ENCODE measurements at places on chromosomes 1 and 21.

DNA sequence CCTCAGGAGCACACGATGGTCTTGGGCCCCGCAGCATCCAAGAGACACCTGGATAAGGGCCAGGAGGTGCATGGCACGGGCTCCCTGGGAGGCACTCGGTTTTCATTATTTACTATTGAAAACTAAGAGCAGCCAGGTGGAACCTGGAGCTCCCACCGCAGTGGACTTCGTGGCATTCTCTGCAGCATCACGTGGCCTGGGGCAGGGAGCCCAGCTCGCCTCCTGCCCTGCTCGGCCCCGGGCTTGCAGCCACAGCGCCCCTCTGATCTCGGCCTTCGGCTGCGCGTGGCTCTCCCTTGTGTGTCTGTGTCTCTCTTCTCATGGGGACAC, 121.6 kb downstream of the SIK1 start:
- DNase-seq = no peak

- DNase-seq = no peak
Observed at GRCh38 chr1:151134396-151134795, 12.0 kb downstream of the SEMA6C start.

- no peak for DNase-seq
Observed at GRCh38 chr1:55225228-55225627, 10.1 kb upstream of the USP24 start.

DNA sequence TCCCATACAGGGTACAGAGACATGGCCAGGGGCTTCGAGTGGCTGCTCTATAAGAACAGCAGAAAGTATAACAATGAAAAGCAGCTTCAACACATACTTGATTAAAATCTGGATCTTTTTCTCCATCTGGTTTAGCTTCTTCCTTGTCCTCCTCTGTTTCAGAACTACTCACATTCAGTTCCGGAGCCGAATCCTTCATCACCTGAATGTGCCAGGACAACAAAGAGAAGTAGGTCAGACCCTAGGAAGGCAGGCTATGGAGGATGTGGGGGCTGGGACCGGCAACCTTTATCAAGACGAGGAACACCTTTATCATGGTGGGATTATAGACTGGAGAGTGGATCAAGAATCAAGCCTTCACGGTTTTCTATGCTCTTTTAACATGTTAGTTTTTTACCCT, 32.2 kb upstream of the RAP1GAP start:
- DNase-seq = no peak

- no peak for DNase-seq
Observed at GRCh38 chr21:42636520-42637266, 16.7 kb upstream of the PDE9A start.

DNA sequence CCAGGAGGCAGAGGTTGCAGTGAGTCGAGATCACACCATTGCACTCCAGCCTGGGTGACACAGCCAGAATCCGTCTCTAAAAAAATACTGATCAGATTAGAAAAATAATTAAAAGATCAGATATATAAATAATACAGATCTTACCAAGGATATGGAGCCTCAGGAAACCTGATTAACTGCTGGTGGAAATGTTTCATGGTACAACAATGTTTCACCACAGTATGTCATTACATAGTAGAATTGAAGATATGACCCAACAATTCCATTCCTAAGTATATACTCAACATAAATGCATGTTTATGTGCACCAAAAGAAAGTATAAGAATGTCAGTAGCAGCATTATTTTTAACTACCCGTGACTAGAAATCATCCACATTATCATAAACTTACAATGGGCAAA, 41.7 kb downstream of the CD53 start:
- no peak for DNase-seq

- no peak for DNase-seq
Observed at GRCh38 chr1:200985481-200985880, 38.0 kb downstream of the KIF21B start.

DNA sequence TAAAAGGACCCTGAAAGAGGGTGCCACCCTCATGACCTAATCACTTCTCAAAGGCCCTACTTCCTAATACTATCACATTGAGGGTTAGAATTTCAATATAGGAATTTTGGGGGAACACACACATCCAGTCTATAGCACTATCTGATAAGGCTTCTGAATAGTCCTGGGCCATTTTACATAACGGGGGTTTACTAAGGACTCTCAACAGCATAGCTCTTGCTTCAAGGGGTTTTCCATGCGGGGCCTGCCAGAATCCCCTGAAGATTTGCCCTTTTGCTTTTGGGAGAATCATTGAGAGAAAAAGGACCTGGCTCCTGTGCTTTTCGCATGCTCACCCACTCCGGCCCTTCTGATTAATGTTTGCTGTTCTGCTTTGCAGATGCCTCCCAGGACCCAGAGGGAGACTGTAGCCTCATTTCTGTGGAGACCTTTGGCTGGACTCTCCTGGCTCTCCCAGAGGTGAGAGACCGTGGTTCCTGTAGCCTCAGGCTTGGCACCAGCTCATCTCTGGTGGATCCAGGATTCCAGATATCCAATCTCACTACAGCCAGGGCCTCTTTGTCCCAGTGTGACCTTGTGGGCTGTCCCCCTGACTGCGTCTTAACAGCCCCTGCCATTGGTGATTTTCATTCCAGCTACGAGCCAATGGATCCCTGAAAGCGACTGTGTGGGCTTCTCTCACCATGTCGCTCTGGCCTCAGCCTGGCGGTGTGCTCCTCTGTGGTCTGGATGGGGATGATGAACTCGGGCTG, 72.6 kb downstream of the DDR2 start:
- DNase-seq = no peak

DNA sequence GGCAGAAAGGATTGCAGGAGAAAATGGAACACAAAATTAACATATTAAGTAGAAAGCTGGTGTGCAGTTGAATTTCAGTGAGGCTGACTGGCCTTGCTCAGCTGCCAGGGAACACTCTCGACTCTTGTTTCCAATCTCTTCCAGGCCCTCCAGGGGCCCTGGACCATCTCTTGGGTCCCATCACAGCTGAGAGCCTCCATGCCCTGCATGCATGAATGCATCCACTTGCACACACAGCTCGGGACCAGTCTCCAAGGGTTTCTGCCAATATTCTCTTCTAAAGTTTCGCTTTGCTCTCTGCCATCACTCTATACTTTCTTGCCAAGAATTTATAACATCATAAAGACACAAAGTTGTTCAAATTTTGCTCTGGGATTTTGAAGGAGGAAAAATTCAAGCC, 200.3 kb downstream of the DSCAM start:
- DNase-seq = no peak

GRCh38 chr1:85343213-85343611, 66.8 kb upstream of the BCL10 start:
- DNase-seq = no peak

GRCh38 chr1:21952786-21953520, 15.8 kb upstream of the HSPG2 start:
- DNase-seq = no peak

DNA sequence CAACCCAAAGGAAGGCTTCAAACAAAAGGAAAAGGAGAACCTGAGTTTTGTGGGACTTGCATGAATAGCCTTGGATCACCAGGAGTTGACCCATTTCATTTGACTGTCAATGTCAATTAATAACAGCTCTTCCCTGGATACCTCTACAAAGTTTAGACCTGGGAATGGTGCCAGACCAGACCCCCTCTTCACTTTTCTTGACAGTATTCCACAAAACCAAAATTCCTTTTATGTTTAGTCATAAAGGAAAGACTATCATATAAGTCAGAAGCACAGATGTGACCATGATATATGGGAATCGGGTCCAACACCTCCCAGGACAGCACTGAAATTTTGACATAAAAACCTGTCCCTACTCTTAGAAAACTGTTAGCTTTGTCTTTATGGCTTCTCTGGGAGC, 191.8 kb downstream of the LYPLAL1 start:
- no peak for DNase-seq

DNA sequence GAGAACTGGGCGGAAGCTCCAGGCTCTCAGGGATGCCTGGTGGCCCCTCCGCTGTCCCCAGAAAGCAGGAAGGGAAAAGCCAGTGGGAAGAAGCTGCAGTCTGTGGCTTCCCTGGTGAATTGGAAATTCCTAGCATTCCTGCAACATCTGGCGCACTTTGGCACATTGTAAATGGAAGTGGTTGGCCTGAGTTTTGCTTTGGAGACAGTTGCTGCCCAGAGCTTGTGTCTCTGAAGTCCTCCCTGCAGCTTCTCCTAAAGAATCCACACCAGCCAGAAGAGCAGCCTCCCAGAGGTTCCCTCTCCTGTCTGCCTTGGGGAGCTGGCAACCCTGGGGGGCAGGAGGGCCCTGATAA, 48.2 kb downstream of the ARHGEF10L start:
- DNase-seq = no peak

GRCh38 chr1:44857446-44857845, 14.4 kb upstream of the PTCH2 start:
- no peak for DNase-seq

GRCh38 chr1:155134880-155135414, 705 bp upstream of the SLC50A1 start:
- DNase-seq = peak; percentile 66

- no peak for DNase-seq
Observed at GRCh38 chr1:61539720-61540462, 185.1 kb downstream of the TM2D1 start.

- no peak for DNase-seq
Observed at GRCh38 chr1:31482482-31483011, 69.5 kb downstream of the SERINC2 start.

DNA sequence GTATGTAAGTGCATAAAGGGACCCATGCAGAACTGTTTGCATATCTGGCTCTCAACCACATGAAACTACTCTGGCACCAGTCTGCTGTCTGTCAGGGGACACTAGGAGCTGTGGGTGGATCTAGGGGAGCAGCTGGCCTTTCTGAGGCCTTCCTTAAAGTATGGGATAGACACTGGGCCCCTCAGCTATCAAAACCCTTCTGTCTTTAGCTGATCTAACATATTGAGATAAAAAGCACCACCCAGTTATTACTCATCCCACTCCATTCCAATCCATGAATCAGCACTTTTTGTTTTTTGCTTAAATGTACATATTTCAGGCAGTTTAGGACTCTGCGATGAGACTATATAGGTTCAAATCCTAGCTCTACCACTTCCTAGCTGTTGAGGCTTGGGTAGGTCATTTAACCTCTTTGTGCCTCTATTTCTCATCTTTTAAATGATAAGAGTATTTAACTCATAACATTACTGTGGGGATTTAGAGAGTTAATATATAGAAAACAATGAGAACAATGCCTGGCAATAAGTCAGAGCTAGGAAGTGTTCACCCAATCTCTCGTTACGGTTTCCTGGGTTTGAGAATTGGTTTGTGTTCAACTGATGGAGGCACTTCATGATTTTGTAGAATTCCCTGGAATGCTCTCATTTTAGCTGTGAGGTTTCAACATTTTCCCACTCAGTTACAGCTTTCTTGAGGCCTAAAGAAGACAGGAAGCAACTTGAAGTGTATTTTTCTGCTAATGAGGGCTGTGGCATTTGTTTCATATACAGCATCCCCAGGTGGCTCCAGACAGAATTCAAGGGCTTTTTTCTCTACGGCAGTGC, 68.9 kb downstream of the LRIG2 start:
- DNase-seq = no peak

- DNase-seq = no peak
Observed at GRCh38 chr1:169753549-169753948, 19.7 kb upstream of the SELE start.

DNA sequence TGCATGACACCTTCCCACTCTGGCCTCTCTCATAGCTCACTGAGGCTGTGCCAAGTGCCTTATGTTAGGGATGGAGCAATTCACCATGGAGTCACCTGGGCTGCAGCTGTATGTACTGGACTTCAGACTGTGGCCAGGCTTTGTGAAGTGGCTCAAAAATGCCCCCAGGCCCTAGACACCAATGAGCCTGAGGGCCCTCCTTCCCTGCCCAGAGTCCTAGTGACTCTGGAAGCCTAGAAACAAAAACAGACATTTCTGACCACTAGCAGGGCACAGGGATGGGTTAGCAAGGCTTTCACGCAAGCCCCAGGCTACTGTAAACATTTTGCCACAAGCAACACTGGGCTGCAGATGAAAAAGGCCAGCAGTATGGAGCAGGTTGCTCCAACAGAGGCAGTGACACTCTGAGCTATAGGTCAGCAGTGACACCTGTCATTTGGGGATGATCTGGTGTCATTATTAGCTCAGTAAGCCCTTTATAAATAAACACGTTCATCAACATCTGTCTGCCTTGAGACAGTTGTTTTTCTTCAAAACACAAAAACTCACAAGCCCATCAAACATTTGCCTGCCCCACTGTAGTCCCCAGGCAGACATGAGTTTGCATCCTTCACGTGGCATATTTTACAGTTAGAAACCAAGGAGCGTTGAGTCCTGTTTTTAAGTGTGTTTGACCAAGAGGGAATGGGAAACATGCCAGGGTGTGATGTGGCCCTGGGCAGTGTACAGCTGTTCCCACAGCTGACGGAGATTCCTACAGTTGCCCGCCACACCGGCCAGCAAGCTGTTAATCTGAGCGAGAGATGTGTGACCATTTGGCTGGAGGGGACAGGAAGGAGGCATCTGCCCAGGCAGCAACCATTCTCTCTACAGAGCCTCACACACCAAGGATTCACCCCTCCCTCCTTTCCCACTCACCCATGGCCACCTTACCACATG, 66.8 kb downstream of the KCNN3 start:
- DNase-seq = no peak
